ENCODE measurements at places on chromosomes 4 and X. TPM values are rescaled to one million over a fixed set of nuclear protein-coding genes. Genes with fewer than 3 reads are reported as not detected.

DNA sequence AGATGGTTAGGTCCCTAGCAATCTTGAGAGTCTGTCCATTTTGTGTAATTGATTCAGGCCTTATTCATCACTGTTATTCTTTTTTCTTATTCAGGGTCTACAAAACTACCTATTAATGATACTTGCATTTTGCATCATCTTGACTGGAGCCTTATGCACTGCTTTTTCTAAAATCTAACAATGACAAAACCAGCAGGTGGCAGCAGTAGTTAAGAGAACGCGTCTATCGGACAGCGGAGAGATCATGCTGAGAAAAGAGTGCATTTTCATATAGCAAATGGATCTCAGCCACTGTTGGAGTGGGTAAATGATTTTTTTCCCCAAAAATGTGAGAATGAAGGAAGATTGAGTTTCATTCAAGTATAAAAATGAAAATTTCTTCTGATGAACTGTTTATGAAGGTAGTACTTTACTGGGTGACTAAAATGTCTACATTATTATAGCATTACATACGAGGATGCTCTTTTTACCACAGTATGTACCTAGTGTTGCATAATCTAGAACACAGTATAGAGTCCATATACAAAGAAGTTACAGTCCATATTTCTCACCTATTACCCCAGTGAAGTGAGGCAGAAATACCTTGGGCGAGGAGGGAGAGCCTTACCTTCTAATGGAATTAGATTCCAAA lies 43.2 kb downstream of the TMEM144 start:
- peak; percentile 36 for DNase-seq

DNA sequence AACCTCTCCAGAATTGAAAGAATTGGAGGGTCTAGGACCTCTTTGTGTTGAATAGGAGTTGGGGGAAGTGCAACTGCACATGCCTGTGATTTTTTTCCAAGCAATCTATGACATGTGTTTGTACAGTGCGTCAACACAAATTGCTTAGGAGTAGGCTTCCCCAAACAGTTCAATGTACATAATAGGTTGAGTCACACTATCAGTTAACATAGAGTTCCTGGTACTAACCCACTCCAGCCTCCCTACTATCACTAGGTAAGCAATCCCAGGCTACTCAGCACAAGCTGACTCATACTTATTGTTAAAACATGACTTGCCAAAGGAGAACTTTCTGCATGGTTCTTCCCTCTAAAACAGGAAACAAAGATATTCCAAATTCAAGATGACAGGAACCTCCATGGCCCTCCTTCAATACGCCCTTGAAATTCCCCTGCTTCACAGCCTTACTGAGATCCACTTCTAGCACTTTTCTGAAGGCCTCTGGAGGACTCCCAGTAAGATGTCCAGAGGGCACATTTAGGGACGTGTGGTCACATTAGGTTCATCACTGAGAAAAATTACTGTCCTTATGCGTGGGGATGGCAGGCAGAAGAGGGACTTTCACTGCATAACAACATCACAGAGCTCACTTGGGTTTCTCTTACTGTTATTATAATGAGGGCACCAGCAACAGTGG lies 8.4 kb upstream of the VSIG1 start:
- DNase-seq = no peak

DNA sequence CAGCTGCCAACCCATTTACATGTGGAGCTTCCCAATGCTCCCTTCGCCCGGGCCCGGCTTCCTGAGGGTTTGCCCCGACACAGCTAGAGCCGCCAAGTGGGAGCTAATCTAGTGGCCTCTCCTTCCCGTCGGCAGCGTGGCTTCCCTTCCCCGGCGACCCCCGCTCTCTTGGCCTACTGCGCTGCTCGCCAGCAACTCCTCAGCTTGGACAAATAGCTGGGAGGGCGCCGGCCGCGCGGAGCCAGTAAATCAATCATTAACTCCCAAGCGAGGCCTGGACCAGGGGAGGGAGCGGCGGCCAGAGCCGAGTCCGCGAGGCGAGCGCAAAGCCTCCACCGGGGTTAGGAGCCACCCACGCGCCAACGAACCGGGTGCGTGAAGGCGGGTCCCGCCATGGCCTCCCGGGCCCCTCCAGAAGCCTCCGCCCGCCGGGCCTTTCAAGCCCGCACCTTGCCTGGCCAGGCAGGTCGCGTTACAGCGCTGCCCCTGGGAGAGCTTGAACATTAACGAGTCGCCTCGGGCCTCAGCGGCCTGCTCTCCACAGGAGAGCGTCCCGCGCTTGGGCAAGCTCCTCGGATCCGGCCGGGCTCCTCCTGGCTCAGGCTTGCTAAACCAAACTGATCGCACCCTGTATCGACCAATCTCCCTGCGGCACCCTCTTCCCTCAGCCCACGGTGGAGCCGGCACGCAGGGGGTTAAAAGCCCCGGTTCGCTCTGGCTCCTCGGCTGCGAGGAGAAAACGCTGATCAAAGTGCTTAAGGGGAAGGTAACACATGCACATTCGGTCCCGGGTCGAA lies 10.6 kb upstream of the BCOR start:
- DNase-seq = no peak

DNA sequence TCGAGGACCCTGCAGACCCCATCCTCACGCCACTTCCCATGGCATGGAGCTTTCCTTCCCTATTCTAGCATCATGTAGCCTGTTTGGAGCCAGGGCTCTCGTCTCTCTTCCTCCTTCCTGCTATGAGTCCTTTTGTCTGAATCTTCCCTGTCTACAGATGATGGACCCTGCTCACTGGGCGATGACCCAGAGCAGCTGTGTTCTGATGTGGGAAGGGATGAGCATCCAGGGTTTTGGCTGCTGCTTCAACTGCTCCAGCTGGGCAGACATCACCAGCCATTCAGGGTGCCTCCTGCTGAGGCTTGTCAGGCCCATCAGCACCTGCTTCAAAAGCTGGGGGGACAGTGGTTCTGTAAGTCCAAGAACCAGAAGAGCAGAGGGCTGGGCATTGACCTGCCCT lies 3.2 kb upstream of the CCKAR start:
- no peak for DNase-seq

GRCh38 chr4:65719635-65720034 lies 49.3 kb upstream of the EPHA5 start:
- no peak for DNase-seq

DNA sequence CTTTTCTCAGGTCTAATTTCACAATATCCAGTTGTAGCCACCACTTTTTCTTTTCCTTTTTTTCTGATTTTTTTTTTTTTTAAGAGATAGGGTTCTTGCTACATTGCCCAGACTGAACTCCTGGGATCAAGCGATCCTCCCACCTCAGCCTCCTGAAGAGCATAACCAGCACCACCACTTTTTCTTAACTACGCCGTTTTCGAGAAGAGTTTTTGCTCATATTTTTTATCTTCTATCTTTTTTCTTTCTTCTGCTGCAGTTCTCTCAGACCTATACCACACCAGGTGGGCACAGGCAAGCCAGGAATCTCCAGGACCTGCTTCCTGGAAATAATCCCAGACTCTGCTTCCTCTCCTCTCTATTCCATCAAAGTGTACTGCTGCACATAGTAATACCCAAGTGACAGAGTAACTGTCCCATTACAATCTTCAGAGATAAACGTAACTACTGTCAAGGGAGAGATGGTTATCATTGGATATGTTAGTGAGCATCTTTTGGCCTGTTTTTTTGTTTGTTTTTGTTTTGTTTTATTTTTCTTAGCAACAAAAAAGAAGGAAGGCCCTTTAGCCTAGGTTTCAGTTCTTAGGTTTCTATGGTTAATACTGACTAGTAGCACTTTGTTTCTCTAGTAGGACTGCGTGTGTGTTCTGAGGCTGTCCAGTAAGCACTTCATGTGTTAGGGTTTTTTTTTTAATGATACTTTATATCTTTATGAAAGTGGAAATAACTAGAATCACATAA lies 59.2 kb upstream of the TXK start:
- no peak for DNase-seq

DNA sequence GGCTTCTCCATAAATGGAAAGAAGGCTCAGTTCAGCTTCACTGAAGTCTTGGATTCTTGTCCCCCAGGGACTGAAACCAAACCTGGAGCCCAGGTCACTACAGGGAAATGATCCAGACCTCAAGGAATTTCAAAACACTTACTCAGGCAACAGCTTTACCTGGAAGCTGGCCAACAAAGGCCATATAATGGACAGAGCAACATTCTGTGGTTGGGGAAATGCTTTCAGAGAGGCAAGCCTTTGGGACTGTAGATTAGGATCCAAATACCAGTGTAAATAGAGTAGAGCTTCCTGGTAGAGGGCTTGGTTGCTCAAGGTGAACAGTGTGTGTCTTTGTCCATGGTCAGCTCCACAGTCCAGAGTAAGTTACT lies 57.0 kb upstream of the PROM1 start:
- no peak for DNase-seq

GRCh38 chr4:72809208-72809607 lies 240.2 kb upstream of the ADAMTS3 start:
- DNase-seq = no peak

GRCh38 chrX:111823128-111823527 lies 52.9 kb upstream of the TRPC5OS start:
- no peak for DNase-seq

GRCh38 chrX:54427837-54428424 lies 12.3 kb upstream of the TSR2 start:
- no peak for DNase-seq

GRCh38 chrX:46461660-46462191 lies 83.5 kb downstream of the ZNF674 start:
- no peak for DNase-seq

- DNase-seq = no peak
These were observed 50.3 kb downstream of the CASP3 start for GRCh38 chr4:184598753-184599491.

The IL1RAPL1 gene
- not detected for total RNA-seq

The UGT2A1 gene
- not detected for total RNA-seq

The GNRHR gene
- not detected for total RNA-seq

The CAPN6 gene
- not detected for total RNA-seq

The SORCS2 gene
- not detected for total RNA-seq
